ENCODE measurements at places on chromosomes 5 and 9.

GRCh38 chr9:133604214-133604613 is 5.0 kb downstream of the FAM163B start:
- no peak for DNase-seq

DNA sequence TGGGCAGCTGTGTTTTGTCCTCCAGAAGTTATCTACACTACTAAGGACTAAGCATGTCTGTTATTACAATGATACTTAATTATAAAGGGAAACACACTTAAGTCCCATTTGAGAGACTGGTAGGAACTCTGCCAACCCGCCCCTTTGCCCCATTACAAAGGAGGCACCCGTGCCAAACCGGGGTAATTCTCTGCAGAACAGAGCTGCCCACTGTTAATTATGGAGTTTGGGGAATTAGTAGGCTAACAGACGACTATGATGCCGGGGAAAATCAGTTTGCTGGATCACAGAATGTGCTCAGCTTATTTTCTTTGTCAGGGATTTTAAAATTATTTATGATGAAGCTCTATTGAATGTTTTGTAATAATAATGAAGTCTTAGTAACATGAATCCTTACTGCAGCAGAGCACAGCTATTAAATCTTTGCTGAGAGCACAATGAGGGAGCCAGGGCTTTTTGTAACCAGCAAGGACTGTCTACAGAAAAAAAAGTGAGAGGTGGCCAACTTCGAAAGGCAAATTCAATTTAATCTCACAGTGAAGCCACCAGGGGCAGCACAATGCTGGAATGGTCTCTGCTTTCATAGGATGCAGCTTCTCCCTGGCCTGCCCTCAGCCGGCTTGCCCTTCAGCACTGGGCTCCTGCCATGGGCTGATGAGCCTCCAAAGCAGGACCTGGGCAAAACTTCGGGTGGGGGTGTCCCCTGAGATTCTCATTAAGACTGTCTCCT is 134.5 kb downstream of the GNAQ start:
- DNase-seq = peak; percentile 7

- no peak for DNase-seq
Measured at GRCh38 chr9:24614070-24614469, 68.4 kb upstream of the IZUMO3 start.

GRCh38 chr9:89841456-89841855 is 236.6 kb downstream of the GADD45G start:
- no peak for DNase-seq

DNA sequence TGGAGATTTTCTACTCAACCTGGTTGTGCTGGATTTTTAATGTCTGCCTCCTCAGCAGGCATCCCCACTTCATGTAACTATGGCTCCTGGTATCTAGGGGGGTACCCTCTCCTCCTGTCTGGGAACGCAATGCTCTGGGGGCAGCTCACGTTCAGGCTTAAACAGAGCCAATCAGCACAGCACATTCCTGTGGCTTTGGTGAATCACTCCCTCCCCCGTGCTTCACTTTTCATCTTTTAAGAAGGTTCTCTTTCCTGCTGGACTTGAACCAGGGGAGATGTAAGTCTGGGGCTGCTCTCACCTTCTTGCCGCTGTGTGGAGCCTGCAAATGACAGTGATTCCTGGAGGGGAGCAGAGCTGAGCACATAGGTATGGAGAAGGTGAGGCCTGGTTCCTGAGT is 101.2 kb downstream of the MSX2 start:
- no peak for DNase-seq

DNA sequence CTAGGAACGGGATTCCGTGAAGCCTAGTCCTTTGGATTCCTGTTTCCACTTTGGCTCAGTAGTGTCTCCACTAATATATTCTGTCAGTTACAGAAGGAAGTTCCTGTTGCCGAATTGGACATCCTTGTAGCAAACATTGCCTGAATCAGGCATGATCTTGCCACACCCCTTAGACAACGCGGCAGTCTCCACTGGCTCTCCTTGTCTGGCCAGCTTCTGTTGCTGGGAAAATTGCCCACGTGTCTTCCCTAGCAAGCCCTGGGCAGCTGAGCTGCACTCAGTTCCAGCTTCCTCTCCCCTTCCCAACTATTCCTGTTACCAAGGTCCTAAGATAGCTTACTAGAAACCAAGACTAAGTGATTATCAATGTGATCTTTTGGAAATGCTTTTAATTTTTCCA is 316.6 kb upstream of the RIOK2 start:
- peak; percentile 24 for DNase-seq

- DNase-seq = no peak
Measured at GRCh38 chr5:173809014-173809413, 79.1 kb upstream of the CPEB4 start.

Data from heart left ventricle (tissue), 16 donors.